ENCODE measurements at places on chromosomes 11 and 22. TPM values are rescaled to one million over a fixed set of nuclear protein-coding genes. Genes with fewer than 3 reads are reported as not detected.
A peak's percentile ranks its signal among the peaks of the same experiment; 100 is the strongest.

- DNase-seq: no peak
Measured at GRCh38 chr11:40885250-40885954, 574.0 kb downstream of the LRRC4C start.

Gene SMIM35
- total RNA-seq: not detected

Gene BTBD18
- total RNA-seq: not detected

DNA sequence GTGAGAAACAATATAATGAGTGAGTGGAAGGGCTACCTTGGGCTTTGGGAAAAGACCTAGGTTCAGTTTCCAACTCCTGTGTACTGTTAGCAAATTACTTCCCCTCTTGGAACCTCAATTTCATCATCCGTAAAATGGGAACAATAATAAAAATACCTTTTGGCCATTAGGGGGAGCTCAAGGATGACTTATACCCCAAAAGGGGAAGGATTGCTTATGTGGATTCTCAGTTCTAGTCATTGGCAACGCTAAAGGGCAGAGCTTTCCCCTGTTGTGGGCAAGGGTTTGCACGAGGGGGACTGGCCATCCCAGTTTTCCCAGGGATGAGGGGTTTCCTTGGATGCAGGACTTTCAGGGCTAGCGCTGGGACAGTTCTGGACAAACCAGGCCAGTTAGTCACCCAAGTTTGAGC lies 3.1 kb upstream of the COMMD9 start:
- peak; percentile 65 for DNase-seq

DNA sequence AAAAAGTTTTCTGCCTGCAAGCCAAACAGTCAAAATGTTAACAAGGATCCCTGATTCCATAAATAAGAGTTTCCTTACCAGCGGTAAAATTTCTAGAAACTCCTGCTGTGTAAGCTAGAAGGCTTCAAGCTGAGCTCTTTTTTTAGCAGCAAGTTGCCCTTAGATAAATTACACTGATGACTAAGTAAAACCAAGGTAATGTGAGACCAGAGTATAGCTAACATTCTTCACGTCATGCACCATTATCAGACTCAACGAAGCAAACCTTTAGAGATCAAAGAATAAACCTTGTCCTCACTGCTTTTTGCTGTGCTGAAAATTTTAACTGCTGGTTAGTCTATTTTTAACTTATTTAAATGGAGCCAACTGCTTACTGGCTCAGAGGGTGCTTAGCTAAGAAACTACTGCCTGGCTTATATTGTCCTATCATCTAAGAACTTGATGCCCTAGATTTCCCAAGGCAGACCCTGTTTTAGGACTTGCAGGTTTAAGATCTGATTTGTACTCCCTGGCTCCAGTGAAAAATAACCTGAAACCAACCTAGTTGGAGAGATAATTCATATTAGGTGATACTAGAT lies 900.7 kb downstream of the JRKL start:
- DNase-seq: no peak

All from fibroblast of villous mesenchyme (primary cell).